ENCODE measurements at places on chromosomes 2 and 18. TPM values are rescaled to one million over a fixed set of nuclear protein-coding genes. Genes with fewer than 3 reads are reported as not detected.

SKOR2 gene
- not detected for polyA plus RNA-seq

GRCh38 chr2:8028436-8028835, 653.4 kb upstream of the ID2 start:
- no peak for DNase-seq

DNA sequence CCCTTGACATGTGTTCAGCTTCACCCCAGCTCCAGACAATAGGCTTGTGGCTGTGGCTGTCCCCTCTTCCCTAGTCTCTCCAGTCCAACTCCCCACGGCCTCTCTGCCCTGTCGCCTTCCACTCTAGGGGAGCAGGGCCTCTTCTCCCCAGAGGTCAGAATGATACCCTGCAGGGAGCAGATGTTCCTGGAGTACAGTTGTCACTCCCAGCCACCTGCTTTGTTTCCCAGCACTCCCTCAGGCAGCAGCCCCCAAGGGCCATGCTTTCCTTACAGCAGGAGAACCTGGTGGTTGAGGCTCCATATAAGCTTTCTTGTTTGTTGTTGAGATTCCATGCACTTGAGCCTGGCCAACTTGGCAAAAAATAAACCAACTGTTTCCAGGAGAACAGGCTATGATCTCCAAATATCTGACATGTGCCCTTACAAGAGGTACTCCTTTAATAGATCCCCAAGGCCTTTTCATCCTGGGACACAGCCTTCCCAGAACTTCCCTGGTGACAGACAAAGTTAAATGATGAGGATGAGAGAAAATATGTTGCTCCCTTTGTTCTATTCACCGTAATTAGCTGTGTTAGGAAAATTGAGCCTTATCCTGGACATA, 45.1 kb downstream of the DPYSL5 start:
- no peak for DNase-seq

- no peak for DNase-seq
These were observed 622.3 kb upstream of the ACVR2A start for GRCh38 chr2:147222506-147222905.

DNA sequence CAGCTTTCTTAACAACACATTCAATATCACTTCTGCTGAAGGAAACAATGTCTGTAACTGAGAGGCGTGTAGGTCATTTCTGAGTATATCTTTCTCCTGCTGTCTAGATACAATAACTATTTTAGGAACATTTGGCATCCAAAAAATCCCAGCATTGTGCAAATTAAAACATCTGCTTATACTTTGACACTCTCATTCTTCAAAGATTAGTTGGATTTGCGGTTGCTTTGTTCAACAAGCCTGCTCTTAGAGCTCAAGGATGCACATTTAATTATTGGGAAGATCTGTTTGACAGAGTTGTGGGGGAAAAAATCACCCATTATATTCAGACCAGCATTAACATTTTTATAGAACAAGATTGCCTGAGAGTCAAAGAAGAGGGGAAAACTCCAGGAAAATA, 449.5 kb upstream of the HNRNPA3 start:
- no peak for DNase-seq
